ENCODE measurements at places on chromosomes 11 and 22. TPM values are rescaled to one million over a fixed set of nuclear protein-coding genes. Genes with fewer than 3 reads are reported as not detected.

TPBGL gene
- 0.47 TPM for total RNA-seq

KLHDC7B gene
- total RNA-seq, result 0.77 TPM

LMO1 gene
- not detected for total RNA-seq

NCAPH2 gene
- total RNA-seq, result 46.1 TPM

RGL4 gene
- 1.9 TPM for total RNA-seq

CEP164 gene
- total RNA-seq, result 27.3 TPM

HEPN1 gene
- not detected for total RNA-seq

IFT27 gene
- 30.2 TPM for total RNA-seq

KCNJ1 gene
- 0.18 TPM for total RNA-seq

DNA sequence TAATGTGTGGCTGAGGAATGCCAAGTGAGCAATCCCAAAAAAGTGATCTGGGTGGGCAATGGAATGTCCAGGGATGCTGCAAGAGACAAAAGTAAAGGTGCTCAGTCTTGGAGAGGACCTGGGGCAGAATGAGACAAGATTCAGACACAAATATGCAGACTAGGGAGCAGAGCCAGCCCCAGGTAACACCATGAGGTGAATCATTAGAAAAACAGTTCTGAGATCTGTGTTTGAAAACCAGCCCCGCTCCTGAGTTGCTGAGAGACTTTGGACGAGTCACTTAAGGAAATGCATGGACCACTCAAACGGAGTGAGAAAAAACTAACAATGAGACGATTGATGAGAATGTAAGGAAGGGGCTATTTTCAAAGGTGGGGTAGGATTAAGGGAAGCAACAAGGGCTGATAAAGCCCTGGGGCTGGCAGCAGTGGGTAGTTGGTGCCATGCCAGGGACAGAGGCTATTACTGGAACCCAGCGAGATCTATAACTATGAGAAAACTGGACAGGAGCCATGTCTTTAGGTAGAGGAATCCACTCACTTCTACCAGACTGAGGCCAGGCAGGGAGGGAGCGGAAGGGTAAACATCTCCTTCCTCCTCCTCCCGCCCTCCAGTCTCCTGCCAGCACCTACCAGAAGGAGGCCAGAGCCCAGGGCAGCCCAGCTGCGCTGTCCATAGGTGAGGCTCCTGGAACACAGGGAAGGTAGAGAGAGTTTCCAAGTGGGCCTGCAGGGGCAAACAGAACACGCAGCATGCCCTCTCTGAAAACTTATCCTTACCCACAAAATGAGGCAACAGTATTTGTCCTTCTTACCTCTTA is 130.4 kb upstream of the TEAD1 start:
- DNase-seq, result no peak
- H3K4me1 ChIP-seq, result peaks cover 15% of the 10 kb centered on the region
- no peaks in the 10 kb centered on the region for H3K27me3 ChIP-seq
- no peak overlapping the region for H3K27ac ChIP-seq
- no peak overlapping the region for H3K4me3 ChIP-seq

DNA sequence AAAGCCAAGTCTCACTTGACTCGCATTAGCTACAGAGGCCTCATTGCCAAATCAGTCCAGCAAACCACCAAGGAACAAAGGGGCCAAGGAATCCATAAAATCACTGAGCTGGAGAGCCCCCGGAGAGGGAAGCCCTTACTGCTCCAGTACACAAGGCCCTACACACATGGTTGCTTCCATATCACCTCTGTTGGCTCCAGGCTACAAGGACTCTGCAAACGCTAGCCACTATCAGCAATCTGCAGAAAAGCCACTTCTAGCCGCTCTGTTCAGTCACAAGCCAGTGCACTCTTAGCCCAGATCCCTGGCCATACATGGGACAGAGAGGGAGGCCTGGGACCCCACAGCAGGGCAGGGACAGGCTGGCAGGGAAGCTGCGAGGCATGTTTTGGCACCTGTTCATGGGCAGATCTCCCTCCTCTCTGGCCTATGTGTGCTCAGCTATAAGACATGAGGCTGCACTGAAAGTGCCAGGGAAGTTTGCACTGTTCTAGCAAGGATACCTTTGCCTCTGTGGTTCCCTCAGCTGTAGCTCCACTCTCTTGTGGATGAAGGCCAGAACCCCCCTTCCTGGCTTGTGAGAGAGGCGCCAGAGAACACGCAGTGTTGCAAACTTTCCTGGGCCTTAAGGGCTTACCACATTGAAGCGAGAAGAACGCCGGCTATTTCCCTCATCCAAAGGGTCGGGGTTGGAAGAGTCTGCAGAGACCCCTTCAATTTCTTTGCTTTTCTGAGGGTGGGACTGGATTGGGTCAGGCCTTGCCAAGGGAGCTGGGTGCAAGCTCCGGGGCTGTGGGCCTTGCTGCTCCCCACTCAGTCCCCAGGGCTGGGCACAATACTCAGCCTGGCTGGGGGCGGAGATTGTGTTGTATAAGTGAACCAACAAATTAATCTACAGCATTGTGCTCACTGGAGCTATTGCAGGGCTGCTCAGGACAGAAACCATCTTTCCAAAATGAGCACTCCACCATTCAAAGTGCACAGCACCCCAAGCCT is 108.7 kb upstream of the PITPNB start:
- no peak for DNase-seq
- peak overlapping the region; percentile 31 for H3K27ac ChIP-seq
- peaks cover 50% of the 10 kb centered on the region for H3K4me1 ChIP-seq
- no peak overlapping the region for H3K4me3 ChIP-seq
- peaks cover 13% of the 10 kb centered on the region for H3K36me3 ChIP-seq

DNA sequence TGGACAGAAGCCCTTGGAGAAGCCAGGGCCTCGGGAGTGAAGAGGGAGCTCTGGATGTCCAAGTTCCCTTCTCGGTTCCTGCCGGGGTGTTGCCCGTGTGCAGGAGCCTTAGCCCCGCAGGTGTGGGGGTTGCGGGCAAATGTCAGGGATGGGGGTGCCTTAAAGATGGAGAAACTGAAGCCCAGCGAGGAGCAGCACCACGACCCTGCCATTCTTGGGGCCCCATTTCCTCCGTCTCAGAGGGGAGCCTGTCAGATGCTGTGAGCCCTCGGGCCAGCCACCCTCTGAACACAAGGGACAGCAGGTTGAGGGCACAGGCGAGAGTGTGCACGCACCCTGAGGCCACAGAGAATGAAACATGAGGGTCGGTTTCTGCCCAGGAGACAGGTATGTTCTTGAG is 6.3 kb downstream of the OSBPL5 start:
- H3K4me1 ChIP-seq, result peaks cover 63% of the 10 kb centered on the region
- H3K27me3 ChIP-seq, result no peaks in the 10 kb centered on the region
- no peak overlapping the region for H3K4me3 ChIP-seq

DNA sequence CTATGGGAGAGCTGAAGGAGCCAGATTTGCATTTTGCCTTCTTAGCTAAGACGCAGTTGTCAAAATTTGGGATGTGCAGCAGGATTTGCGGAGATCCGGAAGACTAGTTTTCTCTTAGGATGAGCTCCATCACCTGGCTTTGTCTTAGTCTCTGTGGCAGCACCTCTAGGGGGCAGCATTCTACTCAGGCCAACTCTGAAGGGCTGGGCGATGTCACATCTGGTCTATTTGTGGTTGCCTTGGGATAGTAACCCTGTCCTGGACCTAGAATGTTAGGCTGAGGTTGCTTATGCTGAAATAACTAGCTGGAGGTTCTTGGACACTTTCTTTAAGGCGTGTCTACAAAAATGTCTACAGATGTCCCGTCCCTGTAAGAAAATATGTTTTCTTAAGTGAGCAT is 116.2 kb downstream of the FAT3 start:
- H3K27ac ChIP-seq, result no peak overlapping the region
- H3K4me3 ChIP-seq, result no peak overlapping the region

DNA sequence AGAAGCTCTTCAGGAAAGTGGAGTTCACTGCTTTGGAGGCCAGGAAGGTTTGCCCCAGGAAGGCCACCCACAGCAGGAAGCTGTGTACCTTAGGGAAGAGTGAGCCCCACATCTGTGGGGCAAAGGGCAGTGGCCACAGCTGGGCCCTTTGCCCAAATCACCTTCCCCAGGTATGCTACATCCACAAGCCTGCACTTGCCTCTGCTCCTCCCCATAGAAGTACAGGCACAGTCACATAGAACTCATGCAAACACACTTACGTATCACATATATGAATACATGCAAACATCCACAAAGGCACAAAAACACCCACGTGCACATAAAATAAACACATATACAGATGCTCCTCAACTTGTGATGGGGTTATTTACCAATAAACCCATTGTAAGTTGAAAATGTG is 2.1 kb downstream of the TRIM29 start:
- no peak overlapping the region for H3K27ac ChIP-seq
- no peak overlapping the region for H3K4me3 ChIP-seq
- no peaks in the 10 kb centered on the region for H3K36me3 ChIP-seq
- peak; percentile 8 for DNase-seq

- no peak overlapping the region for H3K4me3 ChIP-seq
- H3K27me3 ChIP-seq, result peaks cover 10% of the 10 kb centered on the region
- no peaks in the 10 kb centered on the region for H3K36me3 ChIP-seq
- no peak for DNase-seq
Measured at GRCh38 chr11:62195945-62196344, 5.9 kb downstream of the SCGB1D1 start.

GRCh38 chr11:36196411-36196998 is 92.7 kb downstream of the COMMD9 start:
- H3K27me3 ChIP-seq, result no peaks in the 10 kb centered on the region
- DNase-seq, result no peak
- H3K36me3 ChIP-seq, result no peaks in the 10 kb centered on the region
- no peak overlapping the region for H3K4me3 ChIP-seq
- no peak overlapping the region for H3K27ac ChIP-seq
- H3K4me1 ChIP-seq, result no peaks in the 10 kb centered on the region

GRCh38 chr11:64056213-64056785 is 20.6 kb downstream of the FLRT1 start:
- no peaks in the 10 kb centered on the region for H3K36me3 ChIP-seq
- H3K4me1 ChIP-seq, result peaks cover 10% of the 10 kb centered on the region
- no peak overlapping the region for H3K4me3 ChIP-seq
- peaks cover 12% of the 10 kb centered on the region for H3K27me3 ChIP-seq

DNA sequence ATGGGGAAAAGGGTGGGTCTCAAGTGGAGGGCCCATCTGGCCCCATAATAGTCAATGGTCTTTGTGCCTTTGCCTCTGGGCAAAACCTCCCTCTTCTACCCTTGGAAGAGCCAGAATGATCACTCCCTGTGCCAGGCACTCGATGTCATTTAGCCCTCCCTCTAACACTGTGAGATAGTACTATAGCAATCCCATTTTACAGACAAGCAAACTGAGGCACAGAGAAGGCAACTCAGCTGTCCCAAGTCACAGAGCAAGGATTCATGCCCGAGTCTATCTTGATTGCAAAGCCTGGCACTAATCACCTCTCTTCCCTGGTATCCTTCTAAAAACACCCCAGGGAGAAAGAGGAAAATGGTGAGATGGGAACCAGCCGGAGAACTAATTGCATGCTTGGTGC is 76.4 kb downstream of the TP53I11 start:
- H3K4me1 ChIP-seq, result peaks cover 6% of the 10 kb centered on the region
- DNase-seq, result no peak
- H3K27me3 ChIP-seq, result no peaks in the 10 kb centered on the region
- no peaks in the 10 kb centered on the region for H3K36me3 ChIP-seq
- H3K4me3 ChIP-seq, result no peak overlapping the region

DNA sequence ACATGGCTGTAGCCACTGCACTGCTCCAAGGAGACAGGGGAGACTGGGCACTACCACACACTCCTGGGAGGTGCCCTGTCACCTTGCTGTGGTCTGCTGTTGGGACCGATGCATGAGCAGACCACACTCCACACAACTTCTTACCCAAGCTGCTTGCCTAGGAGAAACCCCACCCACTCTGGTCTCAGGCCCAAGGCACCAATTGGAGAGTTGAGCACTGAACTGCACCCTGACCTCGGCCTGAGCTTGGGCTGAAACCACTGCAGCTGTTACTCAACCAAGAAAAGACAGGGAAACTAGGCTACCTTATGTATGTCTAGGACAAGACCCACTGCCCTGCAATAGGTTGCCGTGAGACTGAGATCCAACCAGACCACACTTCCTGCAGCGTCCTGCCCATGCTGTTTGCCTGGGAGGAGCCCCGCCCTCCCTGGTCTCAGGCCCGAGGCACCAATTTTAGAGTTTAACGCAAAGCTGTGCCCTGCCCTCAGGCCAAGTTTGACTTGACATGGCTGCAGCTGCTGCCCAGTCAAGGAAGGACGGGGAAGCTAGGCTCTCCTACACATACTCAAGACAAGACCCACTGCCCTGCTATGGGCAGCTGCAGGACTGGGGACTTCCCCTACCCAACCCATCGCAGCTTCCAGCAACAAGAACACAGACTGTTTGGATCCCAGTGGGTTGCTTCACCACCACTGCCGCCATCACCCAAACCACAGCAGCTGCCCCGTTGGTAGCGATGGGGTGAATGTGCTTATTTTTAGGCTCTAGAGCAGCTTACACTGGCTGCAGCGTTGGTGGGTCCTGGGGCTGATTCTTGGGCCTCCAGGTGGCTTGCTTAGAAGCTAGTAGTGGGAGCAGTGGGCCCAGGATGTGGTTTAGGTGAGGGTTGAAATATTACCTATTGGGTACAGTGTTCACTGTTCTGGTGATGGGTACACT is 66.8 kb downstream of the BRD1 start:
- H3K27me3 ChIP-seq, result peaks cover 8% of the 10 kb centered on the region
- H3K4me3 ChIP-seq, result no peak overlapping the region
- no peak for DNase-seq
- H3K27ac ChIP-seq, result no peak overlapping the region
- H3K36me3 ChIP-seq, result no peaks in the 10 kb centered on the region

- no peaks in the 10 kb centered on the region for H3K27me3 ChIP-seq
- no peak overlapping the region for H3K4me3 ChIP-seq
- H3K27ac ChIP-seq, result no peak overlapping the region
- no peaks in the 10 kb centered on the region for H3K36me3 ChIP-seq
- DNase-seq, result no peak
- H3K4me1 ChIP-seq, result no peaks in the 10 kb centered on the region
Measured at GRCh38 chr22:35212009-35212408, 45.3 kb upstream of the HMGXB4 start.

All from lower lobe of right lung (tissue), 2 donors.